ENCODE measurements at places on chromosomes 3 and 15. TPM values are rescaled to one million over a fixed set of nuclear protein-coding genes. Genes with fewer than 3 reads are reported as not detected.

Gene PLSCR4
- 3.4 TPM for polyA plus RNA-seq

Gene ADAMTS17
- 0.24 TPM for polyA plus RNA-seq

Gene MEX3B
- 0.73 TPM for polyA plus RNA-seq

Gene MYRIP
- not detected for polyA plus RNA-seq

Gene ST3GAL6
- polyA plus RNA-seq = 3.6 TPM

Gene CHCHD6
- 30.0 TPM for polyA plus RNA-seq
